Glomerular endothelial cell (primary cell): ENCODE measurements at places on chromosomes 12 and 14. TPM values are rescaled to one million over a fixed set of nuclear protein-coding genes. Genes with fewer than 3 reads are reported as not detected.

DNA sequence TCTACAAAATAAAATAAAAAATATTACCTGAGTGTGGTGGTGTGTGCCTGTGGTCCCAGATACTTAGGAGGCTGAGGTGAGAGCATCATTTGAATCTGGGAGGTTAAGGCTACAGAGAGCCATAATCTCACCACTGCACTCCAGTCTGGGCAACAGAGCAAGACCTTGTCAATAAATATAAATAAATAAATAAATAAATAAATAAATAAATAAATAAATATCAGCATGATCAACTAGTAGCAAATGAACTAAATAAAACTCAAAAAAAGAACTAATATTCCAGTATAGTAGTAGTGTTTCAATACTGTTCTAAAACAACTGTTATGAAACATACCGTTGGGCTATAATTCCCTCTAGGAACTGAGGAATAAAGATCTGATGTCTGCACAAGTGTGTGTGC lies 74.4 kb downstream of the C12orf42 start:
- no peak for DNase-seq

DNA sequence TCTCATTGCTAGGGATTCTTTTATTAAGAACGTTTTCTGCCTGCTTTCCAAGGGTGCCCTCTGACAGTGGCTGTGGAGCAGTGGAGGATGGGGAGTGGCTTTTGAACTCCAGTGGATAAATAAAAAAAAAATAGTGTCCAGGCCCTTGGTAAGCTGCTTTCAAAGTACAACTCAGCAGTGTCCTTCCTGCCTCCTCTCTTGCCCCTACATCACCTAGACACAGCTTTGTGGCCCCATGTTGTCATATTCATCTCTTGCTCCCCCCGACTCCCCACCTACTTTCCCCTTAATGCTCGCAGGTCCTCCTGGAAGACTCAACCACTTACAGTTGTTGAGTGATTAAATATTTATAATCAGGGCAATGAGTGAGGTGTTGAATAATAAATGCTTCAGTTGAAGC lies 880.9 kb downstream of the BCL11B start:
- no peak for DNase-seq

DNA sequence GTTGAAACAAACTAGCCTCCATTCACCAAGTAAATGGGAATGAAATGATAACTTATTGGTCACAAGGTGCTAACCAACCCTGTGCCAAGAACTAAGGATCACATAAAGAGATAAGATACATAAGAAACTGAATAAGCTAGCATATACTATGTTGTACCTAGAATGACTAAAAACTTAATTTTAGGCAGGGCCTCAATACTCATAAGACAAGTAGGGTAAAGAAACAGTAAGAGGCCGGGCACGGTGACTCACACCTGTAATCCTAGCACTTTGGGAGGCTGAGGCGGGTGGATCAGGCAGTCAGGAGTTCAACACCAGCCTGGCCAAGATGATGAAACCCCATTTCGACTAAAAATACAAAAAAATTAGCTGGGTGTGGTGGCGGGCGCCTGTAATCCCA lies 17.7 kb downstream of the GDF11 start:
- DNase-seq: no peak

GRCh38 chr14:92677955-92678354 lies 70.5 kb downstream of the LGMN start:
- no peak for DNase-seq

DNA sequence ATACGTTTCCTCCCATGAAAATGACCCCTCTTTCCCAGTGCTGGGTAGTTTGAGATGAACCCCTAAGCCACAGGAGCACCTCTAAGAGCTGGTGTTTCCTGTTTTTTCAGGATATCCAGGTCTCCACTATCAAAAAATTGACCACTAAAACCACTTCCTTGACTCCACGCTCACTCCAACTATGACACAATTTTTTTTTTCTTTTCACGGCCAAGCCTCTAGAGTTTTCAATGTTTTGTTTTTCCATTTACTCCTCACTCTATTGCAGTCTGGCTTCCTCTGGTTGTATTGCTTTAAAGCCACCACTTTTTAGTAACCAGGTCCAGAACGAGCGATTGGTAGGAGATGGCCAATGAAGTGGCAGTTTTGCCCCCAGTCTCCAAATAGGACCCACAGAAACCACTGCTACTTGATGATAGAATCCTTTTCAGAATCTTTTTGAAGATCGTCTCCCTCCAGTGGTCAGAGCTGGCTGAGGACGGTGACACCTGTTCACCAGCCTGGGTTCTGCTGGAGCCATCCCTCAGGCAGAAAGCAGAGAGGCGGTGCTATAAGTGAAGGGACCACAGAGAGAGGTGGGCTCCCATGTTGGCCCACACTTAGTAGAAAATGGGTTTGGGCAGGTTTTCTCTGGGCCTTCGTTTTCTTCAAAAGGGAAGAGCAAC lies 454.4 kb downstream of the VRK1 start:
- no peak for DNase-seq

GRCh38 chr12:109144224-109144623 lies 27.8 kb downstream of the ACACB start:
- DNase-seq: no peak

DNA sequence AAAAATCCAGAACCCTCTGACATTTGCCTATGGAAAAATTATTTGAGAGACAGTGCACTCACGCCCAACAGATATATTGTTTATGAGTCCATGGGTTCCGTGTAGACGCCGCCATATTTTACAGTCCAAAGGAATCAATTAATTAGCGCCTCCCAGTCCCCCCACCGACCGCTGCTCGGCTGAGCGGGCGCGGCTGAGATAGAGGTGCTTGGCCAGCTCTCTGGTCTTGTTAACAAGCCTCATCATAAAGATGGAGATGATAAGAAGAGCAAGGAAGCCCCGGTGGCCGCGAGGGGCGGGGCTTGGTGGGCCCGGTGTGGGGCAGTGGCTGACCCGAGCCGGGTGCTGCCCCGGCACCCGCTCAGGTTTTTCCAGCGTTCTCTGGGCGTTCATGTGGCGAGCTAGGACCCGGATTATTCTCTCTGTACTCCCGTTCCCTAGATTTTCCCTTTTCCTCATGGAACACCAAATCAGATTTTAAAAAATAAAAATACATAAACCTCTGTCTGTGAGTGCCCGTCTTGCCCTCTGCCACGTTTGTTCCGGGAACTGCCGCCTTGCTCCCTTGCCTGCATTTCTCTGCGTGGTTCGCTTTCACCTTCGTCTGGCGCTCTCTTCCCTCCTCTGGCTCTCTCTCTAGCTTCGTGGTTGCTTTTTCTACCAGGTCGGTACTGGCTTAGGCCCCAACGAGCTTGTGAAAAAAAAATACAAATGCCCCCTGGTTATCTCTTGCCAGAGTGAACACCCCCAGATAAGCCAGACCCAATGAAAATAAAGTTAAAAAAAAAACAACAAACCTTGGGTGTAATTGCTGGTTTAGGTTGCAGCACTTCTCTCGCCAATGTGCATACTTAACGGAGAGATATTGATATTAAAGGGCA lies 9.0 kb downstream of the HOXC12 start:
- no peak for DNase-seq

GRCh38 chr12:115946867-115947695 lies 330.4 kb downstream of the MED13L start:
- DNase-seq: no peak

GRCh38 chr12:130136509-130137039 lies 25.7 kb upstream of the FZD10 start:
- no peak for DNase-seq

DNA sequence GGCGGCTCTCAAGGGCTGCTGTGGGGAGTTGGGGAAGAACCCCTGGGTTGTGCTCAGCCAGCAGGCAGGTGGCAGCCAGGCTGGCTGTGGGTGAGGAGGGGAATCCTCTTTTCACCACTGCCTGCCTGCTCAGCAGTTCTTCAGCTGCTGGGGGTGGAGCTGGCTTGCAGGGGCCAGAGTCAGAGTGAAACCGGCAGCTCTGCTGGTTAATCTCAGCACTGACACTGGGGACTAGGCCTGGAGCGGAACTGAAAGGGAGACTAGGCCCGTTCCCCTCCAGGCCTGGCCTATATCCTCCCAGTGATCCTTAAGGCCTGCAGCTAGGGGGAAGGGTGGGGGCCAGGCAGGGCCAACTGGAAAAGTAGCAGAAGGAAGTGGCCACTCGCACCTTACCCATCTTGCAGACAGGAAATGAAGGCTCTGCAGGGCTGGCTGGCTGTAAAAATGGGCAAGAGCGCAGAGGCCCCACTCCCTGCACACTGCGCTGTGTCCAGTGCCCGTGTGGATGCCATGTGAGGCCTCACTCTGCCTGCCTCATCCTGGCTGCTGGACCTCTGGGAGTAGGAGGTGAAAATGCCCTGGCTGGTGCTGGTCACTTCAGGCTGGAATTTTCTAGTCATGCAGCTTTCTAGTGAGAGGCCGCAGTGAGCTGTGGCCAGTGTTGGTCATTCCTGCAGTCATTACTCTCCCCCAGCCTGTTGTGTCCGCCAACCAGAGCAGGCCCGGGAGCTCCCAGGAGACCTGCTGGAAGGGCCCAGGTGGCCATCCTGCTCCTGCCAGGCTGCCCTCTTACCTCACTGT lies 39.4 kb downstream of the SH2B3 start:
- no peak for DNase-seq

- no peak for DNase-seq
These were observed 90.1 kb downstream of the ADCK1 start for GRCh38 chr14:77889971-77890442.

DNA sequence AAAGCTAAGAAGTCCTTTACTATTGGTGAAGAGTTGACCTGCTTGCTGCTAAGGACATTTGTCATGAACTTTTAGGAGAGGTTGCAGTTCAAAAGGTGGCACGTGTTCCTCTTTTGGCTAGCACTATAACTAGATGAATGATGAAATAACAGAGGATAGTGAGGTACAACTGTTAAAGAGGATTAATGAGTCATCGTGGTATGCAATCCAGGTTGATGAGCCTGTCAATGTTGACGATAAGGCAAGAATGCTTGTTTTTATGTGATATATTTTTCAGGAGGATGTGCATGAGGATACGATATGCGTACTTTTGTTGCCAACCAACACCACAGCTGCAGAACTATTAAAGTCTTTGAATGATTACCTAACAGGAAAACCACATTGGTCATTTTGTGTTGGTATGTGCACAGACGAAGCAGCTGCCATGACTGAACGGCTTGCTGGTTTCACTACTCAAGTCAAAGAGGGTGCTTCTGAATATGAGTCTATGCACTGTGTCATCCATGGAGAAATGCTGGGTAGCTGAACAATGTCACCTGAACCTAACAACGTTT lies 10.6 kb downstream of the CEP128 start:
- DNase-seq: peak; percentile 14

GRCh38 chr12:131364903-131365820 lies 345.7 kb upstream of the SFSWAP start:
- no peak for DNase-seq

DNA sequence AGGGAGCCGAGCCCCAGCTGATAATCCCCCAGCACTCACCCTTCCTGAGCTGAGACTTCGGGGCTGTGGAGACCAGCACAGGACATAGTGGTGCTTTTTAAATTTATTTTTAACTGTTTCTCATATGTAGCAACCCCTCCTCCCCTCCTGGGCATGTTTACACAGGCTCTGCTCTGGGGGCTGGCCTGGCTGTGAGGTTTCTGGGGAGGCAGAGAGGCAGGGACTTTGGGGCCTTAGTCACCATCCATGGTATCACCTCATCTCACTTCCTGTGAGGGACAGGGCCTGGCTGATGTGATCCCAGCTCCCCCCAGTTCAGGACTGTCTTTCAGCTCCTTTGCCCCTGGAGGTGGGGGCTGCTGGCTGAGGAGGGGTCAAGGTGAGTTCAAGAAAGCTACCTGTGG lies 20.4 kb downstream of the VASH1 start:
- DNase-seq: no peak

DNA sequence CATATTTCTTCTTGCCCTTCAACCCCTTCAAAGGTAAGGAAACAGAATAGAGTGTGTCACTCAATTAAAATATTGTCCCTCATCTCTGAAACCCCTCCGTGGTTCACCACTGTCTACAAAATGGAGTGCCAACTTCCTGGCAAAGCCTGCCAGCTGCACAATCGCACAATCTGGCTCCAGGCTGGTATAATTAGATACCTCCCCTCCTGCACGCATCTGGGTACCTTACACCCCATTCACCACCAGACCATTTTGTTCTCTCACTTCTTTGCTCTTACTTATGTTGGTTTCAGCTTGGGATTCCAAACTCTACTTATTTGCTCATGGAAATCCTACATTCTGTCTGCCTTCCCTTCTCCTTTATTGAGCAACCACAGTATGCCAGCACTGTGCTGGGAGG lies 314.9 kb downstream of the NUAK1 start:
- no peak for DNase-seq

DNA sequence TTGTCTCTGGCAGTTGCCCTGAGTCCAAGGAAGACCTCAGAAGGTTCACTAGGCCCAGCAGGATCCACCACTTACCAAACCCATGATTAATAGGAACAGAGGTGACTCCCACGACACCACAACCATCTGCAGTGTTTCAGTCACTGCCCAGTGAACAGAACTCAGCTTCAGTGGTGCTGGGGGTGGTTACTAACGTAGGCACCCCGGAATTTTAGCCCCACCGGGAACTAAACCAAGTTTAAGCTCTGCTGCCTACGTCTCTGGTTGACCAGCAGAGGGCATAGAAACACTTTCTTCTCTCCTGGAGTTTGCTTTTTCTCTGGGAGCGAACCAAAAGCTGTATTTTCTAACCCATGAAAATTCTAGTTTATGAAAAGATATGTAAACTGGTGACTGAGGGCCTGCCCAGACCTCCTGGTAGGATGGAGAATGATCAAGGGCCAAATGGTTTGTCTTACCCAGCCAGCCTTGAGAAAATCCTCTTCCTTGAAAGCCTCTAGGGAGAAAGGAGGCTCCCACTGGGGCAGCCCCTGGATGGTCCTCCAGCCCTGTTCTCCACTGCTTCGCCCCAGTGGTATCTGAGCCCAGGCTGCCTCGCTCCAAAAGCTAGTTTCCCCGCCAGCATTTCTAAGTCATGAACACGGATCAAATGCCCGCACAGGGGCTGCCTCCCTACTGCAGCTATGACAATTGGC lies 379.8 kb downstream of the DPF3 start:
- no peak for DNase-seq

- DNase-seq: no peak
These were observed 1482.5 kb upstream of the TMEM132C start for GRCh38 chr12:126784328-126784921.

- no peak for DNase-seq
These were observed 27.6 kb upstream of the LRP6 start for GRCh38 chr12:12294215-12295005.

- peak; percentile 44 for DNase-seq
These were observed 1.1 kb upstream of the NFATC4 start for GRCh38 chr14:24366721-24367513.

- DNase-seq: no peak
These were observed 33.5 kb downstream of the MAP1LC3B2 start for GRCh38 chr12:116592731-116593130.

- DNase-seq: no peak
These were observed 302.6 kb downstream of the SNAPC1 start for GRCh38 chr14:62064751-62065323.

DNA sequence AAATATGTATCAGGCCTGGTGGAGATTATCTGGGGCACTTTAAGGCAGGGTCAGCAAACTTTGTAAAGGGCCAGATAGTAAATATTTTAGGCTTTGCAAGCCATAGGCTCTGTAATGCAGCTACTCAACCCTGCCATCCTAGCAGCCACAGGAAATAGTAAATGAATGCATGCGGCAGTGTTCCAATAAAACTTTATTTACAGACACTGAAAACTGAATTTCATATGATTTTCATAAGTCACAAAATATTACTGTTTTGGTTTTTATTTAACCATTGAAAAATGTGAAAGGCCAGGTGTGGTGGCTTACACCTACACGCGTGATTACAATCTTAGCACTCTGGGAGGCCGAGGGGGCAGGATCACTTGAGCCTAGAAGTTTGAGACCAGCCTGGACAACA lies 3.2 kb upstream of the CAMKK2 start:
- DNase-seq: no peak

The DLK1 gene
- total RNA-seq: not detected in 2 replicates

The P2RX7 gene
- total RNA-seq: 2.6 and 4.2 TPM in 2 replicates

The GPRC5A gene
- 14.9 and 18.7 TPM in 2 replicates for total RNA-seq

The KDM5A gene
- 56.2 and 70.1 TPM in 2 replicates for total RNA-seq

The CISTR gene
- not detected in 2 replicates for total RNA-seq
